Eye (tissue), 1 donor: ENCODE measurements at places on chromosomes 3 and 15.

DNA sequence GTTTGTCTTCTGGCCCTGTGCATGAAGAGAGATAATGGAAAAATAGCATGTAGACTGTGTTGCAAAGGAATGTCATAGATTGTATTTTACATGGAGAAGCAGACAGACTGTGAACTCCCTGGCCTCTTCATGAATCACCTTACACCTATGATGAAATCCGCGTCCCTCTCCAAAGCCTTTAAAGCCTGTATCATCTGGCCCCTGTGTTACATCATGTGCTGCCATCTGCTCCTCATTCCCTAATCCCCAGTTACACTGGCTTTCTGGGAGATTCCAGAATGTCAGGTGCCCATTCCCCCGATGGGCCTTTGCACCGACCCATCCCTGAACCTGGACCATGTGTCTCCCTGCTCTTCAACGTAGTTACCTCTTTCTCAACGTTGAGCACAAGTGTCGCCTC lies 190.8 kb downstream of the ADAMTSL3 start:
- DNase-seq, result no peak

GRCh38 chr3:184538666-184539431 lies 22.7 kb upstream of the EPHB3 start:
- no peak for DNase-seq

DNA sequence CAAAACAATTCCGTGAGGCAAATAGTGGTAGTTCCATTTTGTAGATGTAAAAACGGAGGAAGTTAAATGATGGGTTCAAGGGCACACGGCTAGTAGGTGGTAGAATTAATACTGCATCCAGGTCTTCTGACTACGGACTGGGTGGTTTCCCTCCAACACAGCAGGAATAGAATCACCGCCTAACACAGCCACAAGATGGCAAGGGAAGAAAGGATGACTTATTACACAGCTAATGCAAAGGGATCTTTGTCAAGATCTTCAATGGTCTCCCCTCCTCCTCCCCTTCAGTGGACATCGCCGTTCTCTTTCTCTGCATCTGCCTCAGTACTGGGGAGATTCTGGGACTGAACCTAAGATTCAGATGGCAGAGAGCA lies 524 bp upstream of the TOPBP1 start:
- DNase-seq, result peak; percentile 69

DNA sequence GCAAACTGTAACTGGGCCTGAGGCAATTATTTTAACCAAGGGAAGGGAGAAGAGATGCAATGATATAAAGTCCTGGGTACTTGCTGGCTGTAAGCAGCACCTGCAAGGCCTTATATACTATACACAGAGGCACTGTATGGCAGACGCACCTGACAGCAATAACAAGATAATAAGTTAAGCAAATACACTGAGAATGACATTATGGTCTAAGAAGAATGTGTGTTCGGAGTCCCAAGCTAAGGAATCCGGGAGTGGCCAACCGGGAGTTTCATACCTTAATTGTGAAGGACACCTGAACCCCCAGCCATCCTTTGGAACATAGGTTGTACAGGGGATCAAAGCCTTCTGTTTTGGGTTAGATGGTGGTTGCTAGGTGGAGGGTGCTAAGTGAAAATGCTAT lies 13.7 kb downstream of the FAM240A start:
- DNase-seq, result no peak

DNA sequence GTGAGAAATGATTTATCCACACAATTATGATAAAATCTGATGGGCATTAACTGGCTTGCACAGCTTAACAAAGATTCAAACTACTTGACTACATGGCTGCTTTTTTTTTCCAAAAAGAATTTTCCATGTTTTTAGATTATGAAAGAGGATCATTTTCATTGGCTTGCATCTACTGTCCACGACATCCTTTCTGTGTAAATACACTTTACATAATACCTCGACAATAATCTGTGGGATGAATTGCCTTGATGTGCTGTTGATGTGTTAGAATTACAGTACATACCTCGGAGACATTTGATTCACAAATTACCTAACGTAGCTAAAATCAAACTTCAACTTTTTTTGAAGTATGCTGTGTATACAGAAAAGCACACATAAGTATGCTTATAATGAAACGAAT lies 104.4 kb downstream of the PPP2R3A start:
- DNase-seq, result no peak

DNA sequence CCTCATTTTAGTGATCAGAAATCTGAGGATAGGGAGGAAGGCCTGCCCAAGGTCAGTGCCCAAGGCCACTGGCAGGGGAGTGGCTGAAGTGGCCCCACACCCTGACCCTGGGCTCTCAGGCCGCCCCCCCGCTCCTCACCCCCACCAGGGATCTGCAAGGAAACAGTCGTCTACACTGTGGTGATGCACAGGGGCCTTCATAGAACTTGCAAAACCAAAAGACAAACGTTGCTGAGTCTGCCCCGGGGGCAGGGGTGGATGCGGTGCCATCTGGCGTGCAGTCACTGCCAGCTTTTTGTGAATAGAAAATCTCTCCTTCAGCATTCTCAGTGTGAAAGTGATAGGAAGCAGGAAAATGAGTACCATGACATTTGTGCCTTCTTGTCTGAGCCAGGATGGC lies 41.3 kb downstream of the WHAMM start:
- no peak for DNase-seq

DNA sequence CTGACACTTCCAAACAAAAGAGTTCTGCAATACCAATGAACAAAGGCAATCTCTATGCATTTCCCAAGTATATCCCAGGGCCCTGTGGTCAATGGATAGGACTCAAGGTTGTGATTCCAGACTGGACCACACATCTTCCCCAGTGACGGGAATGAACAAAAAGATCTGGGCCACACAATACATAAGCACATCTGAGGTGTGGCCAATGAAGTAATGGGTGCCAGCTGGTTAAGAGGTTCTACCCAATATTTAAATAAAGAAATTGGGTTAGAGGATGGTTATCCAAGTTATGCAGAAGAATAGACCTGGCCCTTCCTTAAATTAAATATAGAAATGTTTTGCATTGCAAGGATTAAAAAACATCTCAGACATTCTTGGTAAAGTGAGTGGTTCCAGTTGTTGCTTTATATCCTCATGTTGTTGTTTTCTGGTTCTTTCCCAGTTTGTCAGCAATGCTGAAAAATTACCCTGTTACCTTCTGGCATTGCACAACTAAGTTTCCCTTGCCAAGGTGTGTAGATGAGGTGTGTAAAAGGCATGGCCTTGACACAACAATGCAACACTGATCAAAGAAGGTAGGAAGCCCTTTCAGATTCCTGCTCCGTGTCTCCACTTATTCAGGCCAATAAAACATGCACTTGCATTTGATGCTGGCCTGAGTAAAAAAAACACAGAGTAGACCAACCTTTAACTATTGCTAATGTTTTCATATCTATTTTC lies 86.5 kb downstream of the PRICKLE2 start:
- no peak for DNase-seq

GRCh38 chr3:165210132-165210531 lies 13.9 kb upstream of the SLITRK3 start:
- no peak for DNase-seq

DNA sequence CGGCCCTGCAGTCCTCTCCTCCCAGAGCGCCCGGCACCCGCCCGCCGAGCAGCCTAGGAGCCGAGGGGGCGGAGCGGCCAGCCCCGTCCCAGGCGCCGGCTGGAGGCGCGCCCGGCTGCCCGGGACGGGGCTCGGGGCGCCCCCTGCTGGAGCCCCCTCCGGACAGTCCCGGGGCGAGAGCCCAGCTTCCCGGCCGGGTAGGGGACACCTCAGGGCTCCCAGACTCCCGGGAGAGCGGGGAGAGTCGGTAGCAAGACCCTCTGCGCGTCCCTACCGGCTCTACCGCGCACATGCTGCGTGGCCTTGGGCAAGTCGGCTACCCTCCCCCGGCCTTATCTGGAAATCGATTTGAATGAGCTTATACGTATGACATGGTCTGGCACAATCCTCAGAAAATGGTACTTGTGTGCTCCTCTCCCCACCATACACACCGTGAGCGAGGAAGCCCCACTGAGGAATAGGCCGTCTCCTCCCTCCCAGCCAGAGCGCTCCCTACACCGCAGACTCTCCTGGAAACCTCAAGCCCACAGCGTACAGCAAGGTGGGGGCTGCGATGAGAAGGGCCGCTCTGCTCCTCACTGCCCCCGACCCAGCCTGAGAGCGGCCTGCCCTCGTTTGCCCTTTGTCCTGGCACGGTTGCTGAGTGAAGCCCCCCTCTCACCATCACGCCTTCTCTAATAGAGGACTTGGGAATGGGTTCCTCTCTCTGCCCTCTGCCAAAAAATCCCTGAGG lies at the start of gene DAPK2:
Gene DAPK2, minus strand, starts transcription at position 65 of the 733 bp plus-strand sequence. CDS start 6,224 bp downstream, outside the sequence.
- peak; percentile 70 for DNase-seq

- DNase-seq, result no peak
Measured at GRCh38 chr3:152460936-152461335, 192.2 kb downstream of the MBNL1 start.
